ENCODE measurements at places on chromosomes 2 and 18.

DNA sequence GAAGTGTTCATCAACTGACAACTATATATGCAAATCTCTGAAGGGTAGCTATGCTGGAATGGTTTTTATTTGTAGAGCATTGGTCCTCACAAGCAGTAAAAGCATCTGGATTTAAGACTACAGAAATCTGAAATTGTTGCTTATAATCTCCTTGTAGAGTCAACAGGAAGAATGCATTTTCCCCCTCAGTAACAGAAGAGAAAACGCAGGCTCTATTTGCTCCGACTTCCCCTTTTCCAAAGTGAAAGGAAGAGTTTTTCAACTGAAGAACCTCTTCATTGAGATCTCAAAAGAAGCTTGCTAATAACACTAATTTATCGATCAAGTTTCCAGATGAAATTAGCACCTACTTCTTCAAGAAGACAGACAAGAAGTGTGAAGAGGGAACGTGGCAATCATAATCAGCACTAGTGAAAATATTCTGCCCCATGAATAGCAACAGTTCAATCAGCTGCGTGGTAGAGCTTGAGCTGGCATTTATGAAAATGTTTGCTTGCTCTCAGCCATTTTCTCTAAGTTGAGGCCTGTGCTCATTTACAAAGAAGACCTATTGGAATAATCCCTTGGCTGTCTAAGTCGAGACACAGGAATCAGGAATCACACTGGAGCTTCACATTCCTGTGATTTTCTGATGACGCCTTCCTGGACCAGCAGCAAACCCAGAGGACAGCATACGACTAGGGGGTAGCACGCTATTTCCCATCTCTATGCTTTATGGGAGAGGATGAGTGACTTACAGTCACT, 43.7 kb downstream of the TGIF1 start:
- DNase-seq, result no peak

DNA sequence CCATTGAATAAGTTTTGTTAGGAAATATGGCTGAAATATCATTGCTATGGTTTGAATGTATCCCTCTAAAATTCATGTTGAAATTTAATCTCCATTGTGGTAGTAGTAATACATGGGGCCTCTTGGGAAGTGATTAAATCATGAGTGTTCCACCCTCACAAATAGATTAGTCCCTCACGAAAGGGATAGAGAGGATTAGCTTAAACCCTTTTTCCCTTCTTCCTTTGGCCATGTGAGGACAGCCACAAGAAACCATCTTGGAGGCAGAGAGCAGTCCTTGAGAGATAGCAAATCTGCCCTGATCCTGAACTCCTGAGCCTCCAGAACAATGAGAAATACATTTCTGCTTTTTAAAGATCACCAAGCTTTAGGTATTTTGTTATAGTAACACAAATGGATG, 274.2 kb downstream of the CDH19 start:
- no peak for DNase-seq

GRCh38 chr2:28828382-28828781, 17.7 kb downstream of the SPDYA start:
- no peak for DNase-seq

DNA sequence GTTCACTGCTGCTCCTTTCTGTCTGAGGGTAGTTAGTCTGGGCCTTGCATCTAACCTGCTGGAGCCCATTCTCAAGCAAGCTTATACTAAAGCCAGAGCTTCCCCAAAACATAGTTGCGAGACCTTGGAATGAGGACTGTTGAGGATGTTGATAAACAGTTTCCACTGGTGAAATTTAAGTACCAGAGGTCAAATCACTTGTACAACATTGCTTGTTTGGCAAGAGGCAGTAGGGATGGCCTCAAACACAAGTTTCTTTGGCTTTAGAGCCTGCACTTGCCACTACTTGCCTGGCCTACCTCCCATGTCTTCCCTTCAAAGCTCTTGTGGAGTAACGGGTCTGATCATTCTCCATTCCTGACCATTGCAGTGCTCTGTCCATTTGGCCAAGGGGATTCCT, 262.7 kb downstream of the FHOD3 start:
- DNase-seq, result no peak
